ENCODE measurements at places on chromosomes 7 and 10.

- DNase-seq = no peak
Measured at GRCh38 chr7:150374472-150374871, 4.7 kb upstream of the ZNF775 start.

DNA sequence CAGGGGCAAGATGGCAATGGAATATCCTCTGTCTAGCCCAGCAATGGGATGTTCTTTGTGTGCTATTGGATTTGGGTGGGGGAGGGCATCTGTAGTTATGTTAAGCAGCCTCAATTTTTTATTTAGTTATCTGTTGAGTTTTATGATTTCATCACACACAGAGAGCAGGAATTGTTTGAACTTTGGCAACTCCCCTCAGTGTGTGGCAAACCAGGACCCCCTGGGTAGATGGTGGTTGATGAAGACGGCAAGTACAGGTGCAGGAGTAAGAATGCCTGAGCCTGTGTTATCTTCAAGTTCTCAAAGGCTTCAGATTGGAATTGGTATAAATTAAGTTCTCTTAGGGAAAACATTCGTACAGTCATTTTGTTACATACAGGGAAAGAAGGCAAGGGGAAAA is 142.4 kb upstream of the SAMD8 start:
- DNase-seq = no peak

- DNase-seq = no peak
Measured at GRCh38 chr7:66766041-66766440, 25.5 kb downstream of the RABGEF1 start.

DNA sequence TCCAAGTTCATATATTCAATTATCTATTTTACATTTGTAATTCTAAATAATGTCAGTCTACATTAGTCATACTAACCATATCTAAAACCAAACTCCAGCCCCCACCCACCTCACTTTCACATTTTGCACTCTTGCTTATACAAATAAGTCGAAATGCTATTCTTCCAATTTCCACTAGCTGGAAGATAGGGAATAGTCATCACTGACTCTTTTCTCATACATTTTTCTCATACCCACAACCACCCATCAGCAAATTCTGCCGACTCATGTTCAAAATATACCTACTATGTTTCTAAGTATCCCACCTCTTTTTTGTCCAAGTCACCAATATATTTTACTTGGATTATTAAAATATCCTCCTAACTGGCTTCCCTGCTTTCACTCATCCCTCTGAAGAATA is 93.2 kb upstream of the DGKB start:
- DNase-seq = no peak

- no peak for DNase-seq
Measured at GRCh38 chr7:90239050-90239449, 5.9 kb upstream of the CFAP69 start.

DNA sequence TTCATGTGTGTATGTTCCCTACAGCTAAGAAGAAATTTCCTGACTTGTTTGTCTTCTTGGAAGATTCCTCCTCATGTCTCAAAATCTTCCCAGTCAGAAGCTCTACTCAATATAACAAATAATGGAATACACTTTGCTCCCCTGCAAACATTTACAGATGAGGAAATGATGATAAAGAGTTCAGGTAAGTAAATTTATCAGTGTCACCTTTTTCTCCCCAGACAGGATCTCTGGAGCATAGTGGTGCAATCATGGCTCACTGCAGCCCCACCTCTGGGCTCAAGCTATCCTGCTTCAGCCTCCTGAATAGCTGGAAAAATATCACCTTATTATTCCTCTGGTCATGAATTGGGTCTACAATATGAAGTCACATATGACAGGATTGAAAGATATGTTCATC is 25.5 kb downstream of the ACADSB start:
- no peak for DNase-seq

DNA sequence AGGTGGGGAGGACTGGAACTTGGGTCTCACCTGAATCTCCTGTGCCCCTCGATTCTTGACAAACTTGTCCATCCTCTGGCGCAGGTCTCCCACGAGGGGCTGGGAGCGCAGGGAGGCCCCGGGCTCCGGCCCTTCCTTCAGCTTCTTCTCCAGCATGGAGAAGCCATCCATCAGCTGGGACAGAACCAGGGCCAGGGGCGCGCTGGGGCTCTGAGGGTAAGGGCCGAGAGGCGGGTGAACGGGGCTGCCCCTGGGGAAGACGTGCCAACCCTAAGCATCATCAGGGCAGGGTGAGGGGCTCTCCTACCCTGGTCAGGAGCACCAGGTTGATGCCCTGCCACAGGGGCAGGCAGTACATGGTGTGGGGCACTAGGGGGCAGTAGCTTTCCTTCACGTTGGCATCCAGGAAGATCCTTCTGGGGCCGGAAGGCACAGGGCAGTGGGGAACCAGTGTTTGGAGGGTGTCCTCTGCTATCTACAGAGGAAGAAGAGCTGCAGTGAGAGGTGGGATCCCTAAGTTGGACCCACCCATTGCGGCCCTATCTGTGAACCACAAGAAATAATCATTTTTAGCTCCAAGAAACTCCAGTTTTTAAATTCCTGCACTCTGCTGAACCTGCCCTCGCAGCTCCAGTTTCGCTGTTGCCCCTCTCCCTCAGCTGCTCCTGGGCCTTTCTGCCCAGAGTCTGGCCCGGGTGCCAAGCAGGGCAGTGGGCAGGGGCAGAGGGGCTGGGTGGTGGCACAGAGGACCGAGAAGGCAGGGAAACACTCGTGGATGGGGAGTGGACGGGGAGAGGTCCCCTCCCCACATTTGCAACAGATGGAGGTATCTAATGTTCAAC is 10.8 kb upstream of the PYROXD2 start:
- no peak for DNase-seq

DNA sequence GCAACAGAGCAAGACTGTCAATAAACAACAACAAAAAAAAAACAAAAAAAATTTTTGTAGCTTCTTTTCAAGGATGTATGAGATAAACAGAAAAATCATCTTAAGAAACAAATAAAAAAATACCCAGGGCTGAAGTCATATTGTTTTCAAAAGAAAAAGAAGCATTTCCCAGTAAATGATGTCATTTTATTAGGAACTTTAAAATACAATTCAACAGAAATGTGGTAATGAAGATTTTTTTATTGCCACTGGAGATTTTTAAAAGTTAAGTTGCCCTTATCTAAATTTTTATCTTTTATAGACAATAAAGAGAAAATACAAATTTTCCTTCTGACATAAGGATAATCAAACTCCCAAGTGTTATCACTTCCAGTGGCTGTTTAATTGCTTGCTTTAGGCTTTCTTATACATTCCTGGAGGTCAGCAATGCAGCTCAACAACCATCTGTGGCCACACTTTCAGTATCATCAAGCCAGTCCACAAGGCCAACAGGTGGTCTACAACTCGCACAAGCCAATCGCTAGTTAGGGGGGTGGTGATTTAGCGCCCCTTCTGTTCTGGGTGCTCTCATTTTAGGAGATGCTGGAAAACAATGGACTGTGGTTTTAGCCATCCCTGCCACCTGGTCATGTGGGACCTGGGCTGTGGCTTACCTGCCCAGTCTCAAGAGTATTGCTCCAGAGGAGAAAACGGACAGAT is 10.8 kb downstream of the SEPHS1 start:
- DNase-seq = no peak

DNA sequence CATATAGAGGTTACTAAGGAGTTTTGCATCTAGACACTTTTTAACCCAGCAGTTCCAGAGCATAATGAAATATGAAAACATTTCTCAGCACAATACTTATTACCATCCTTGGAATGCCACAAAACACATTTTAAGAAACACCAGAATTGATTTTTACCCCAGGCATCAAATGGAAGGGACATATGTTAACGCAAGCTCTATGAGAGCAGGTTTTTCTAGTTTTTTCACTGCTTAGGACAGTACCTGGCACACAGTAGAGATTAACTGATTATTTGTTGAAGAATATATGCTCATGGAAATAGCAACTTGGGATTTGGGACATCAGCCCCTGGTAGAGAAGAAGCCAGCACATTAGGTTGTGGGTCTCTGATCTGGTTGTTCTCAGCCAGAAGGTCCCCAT is 67.0 kb upstream of the ARID5B start:
- DNase-seq = no peak

- DNase-seq = no peak
Measured at GRCh38 chr7:111730057-111730456, 167.8 kb upstream of the IMMP2L start.

DNA sequence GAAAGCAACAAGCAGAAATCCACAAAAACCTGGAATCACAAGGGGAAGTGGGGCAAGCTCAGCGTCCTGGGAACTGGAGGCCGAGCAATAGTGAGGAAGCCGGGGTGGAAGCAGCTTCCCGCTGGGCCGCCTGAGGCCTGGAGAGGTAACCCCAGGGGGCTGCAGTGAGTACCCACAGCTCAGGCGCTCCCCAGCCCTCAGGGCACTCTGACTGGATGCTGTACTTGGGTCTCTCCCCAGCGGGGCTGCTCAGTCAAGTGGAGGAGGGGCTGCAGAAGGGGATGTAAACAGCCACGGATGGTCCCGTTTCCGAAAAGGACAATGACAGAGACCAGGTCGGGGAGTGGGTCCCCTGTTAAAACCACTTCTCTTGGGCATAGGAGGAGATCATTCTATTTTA is 50.3 kb downstream of the SLIT1 start:
- DNase-seq = no peak

- DNase-seq = no peak
Measured at GRCh38 chr10:117801691-117802090, 245.1 kb downstream of the RAB11FIP2 start.

DNA sequence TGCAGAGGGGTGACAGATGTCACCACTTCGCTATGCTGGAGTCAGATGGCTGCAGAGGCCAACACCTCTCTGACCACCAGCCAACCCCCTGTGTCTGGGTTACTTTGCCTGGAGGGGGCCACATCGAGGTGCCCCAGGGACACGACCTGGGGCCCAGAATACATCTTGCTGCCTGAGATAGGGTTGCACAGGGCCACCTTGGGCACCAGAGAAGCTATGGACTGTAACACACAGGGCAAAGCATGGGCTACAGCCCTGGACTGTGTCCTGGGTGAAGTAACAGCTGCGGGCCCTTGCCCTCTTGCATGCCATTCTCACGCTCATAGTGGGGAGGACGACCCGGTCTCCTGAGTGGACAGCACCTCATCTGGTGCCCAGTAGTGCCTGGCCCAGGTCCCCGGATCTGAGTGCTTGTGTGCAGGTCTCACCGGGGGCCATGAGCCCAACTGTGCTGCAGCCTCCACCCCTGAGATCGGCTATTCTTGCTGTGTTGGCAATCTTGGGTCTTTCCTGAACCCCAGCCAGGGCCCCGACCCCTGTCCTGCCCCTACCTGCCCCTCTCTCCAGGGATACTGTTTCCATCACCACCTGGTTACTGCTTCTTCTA is 115.2 kb upstream of the GDF10 start:
- DNase-seq = no peak

DNA sequence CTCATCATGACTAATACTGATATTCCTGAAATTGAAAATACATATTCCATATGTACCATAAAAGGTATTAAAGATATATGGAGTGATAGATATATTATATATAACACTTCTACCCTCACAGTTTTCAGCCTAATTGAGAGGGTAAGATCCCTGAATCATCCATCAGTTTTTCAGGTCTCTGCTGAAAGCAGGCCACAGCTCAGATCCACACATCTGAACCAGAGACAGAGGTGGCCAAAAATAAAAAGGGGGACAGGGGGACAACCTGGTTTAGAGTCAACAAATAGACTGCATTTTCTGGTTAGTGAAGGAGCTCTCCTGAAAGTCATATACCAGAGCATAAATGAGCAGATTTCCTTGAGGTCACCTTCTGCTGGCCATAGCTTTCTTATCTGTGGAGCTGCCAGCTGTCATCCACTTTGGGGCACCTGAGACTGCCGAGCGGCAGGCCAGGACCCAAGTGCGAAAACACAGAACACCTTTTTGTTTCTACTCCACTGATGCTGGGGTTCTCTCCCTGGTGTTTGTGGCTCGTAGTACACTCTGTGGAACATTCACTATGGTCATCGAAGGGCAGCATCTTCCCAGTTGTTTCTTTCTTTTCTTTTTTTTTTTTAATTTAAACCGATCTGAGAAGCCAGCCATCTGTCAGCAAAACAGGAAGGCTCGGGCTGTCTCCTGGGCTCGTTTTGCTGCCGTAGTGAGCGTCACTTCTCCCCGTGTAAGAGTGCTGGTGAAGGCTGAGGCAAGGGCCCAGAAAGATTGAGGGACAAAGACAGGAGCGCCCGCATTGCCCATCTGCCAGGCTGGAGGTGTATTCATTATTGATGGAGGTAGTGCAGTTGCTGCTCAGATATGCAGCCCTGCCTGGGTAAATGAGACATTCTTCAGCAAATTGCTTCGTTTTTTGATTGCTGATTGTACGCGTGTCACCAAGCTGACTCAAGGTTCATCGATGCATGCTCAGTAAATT is 13.5 kb downstream of the IKZF1 start:
- DNase-seq = peak; percentile 36

DNA sequence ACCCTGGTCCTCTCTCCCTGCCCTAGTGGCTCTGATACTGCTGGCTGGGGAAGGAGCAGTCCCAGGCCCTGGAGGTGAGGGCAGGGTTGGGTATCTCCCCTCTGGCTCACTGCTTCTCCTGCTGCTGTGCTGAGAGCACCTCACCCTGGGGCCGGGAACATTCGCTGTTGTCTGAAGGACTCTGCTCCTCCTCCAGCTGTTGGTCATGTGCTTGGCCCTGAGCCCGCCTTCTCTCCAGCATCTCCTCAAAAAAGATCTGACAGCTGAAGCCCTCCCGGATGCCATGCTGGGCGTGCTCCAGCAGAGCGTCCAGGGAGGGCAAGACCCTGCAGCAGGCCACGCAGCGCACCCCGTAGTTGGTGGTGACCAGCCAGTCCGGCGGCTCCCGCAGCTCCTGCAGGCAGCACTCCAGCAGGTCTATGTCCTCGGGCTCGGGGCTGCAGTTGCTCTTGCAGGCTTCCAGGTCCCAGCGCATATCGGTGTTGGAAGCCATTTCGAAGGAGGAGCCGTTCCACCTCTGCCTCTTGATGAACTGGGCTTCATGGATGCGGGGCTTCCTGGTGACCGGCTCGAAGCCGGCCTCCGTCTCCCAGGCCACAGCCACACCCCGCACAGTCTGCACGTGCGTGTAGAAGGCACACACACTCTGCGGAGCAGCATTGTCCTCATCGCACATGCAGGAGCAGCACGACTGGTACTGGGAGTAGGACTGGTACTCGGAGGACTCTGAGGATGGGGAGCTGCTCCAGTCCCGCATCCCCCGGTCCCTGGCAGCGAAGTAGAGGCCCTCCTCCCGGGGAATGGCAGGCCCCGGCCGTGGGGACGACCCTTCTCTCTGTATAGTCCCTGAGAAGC is 2.1 kb downstream of the FAM170B start:
- DNase-seq = no peak

DNA sequence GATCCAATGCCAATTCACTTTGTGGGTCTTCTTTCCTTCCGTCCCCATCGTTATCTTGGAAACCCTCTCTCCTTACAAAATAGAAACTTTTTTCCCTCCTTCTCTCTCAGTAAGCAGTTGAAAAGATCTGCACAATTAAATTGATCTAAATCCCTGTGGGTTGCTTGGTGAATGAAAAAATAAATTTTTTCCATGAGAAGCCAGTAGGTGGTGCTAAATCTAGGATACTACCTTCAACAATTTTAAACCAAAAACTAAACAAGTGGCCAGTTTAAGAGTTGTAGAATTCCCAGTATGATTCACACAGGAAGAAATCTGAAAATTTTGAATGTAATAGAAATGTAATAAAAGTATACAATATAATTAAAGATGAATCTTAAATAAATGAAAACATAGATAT is 990.3 kb upstream of the ZNF722 start:
- DNase-seq = no peak

Data from activated naive CD4-positive, alpha-beta T cell (primary cell).